ENCODE measurements at places on chromosomes 2 and 18.

- no peak for DNase-seq
Measured at GRCh38 chr18:10400534-10401307, 53.7 kb upstream of the APCDD1 start.

DNA sequence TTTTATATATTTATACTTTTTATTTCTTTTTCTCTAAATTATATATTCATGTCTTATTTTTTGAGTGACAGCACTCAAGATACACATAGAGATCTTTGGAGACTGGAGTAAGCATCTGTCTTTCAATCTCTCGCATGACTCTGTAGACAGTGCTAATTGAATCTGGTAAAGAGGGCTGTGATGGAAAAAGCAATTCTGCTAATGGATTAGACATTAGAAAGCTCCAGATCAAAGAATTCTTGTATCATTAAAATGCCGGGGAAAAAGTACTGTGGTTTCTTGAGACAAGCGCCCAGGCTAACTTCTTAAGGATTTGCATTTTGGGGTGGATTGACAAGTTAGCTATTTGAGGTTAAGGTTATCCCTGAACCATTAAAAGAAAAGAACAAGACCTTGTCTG lies 383.1 kb upstream of the TNP1 start:
- DNase-seq: no peak

GRCh38 chr2:11898576-11898975 lies 152.1 kb downstream of the LPIN1 start:
- no peak for DNase-seq

GRCh38 chr18:28095041-28095440 lies 81.9 kb downstream of the CDH2 start:
- no peak for DNase-seq

DNA sequence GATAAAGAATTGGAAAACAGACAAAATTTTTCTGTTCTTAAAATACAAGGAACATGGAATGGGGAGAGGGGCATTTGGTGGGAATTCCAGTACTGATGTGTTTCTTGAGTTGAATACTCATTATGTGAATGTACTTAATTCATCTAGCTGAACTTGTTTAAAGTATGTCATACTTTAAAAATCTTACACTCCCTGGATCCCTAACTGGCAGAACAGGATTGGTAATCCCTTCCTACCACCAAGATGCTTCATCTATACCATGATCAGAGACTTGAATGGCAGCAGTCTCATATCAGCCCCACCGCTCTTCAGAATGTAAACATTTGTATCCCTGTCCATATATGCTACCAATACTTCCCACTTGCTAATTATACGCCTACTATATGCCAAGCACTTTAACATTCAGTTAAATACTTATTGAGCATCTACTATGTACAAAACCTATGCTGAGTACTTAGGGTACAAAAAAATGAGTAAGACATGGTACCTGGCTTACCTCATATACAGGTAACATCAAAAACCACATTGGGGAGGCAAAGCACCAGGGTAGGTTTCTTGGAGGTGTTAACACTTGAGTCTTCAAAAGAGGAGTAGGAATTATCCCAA lies 5.3 kb downstream of the MEMO1 start:
- DNase-seq: no peak

- DNase-seq: peak; percentile 92
Measured at GRCh38 chr18:31497836-31498573, at the start of gene DSG2. Gene DSG2 (plus strand): TSS chr18:31498177. CDS start chr18:31498252, 75 bp downstream.

DNA sequence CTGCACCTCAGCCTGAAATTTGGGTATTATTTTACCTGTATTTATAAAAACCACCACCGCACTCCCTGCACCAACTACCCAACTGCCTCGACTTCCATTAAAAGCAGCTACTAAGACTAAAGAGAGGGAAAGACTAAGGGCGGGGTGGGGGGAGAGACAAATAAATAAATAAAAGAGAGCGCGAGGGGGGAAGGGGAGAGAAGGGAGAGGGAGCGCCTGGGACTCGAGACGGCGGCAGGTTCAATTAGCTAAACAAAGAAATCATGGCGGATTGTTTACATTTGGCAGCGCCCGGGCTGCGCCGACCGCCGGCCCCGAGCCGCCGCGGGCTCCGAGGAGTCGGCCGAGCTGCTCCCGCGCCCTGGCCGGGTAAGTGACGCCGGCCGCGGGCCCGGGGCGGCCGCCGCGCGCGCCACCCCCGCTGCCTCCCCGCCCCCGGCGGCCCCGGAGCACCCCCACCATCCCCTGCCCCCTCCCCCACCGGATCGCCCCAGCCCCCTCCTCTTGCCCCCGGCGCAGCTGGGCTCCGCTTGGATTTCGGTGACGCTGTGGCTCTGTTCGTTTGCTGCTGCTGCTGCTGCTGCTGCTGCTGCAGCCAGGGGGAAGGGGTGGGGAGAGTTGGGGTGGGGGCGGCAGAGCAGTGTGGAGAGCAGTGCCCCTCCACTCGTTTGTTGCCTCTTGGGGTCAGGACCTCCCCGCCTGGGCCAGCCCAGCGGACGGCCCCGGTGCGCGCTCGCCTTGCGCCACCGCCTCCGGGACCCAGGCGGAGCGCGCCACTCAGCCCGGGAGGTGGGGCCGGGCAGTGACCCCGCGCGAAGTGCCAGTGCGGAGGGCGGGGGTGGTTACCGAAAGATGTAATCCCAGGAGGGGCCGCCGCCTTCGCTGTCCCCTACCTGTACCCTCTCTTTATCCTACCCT lies 187.2 kb upstream of the FANCL start:
- DNase-seq: peak; percentile 81

DNA sequence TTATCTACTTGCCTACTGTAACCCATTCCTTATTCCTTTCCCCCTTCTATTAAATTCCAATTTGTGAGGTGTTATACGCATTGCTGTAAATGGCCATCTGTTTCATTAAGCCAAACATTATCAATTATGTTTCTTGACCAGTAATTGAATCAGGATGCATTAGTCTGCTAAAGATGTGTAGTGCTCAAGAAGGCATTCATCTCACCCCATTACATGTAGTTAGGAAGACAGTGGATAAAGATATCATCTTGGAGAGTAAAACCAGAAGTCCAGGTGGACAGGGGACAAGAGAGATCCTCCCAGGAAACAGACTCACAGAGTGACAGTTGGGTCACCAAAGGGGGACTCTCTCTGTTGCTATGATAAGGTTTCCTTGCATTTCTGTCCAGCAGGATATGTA lies 73.3 kb upstream of the FAM98A start:
- no peak for DNase-seq

DNA sequence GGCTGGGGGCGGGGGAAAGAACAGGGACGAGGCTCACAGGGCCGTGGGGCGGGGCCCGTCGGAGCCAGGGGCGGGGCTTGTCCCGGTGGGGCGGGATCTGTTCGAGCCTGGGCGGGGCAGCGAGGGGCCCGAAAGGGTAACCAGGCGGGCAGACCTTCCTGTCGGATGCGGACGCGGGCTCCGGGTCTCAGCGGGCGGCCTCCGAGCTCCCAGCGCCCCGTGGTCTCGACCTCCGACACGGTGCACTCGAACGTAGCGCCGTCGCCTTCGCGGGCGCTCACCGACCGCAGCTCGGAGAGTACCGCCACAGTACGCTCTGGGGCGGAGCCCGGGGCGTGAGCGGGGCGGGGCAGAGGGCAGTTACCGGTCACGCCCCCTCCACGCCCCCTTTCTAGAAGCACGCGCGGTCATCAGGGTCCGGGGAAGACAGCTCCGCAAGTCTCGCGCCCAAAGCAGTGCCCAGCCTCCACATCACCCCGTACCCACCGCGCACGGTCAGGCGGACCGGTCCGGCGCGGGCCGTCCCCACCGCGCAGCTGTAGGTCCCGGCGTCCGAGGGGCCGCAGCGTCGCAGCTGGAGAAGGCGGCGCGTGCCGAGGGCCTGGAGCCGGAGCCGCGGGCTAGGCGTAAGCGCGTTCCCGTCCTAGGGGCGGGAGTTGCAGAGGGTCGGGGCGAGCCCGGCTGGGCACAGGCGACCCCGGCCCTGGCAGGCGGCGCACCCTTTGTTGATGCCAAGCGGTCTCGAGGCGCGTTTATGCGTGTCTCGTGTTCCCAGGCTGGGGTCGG lies 8.7 kb downstream of the TMEM198 start:
- peak; percentile 92 for DNase-seq

DNA sequence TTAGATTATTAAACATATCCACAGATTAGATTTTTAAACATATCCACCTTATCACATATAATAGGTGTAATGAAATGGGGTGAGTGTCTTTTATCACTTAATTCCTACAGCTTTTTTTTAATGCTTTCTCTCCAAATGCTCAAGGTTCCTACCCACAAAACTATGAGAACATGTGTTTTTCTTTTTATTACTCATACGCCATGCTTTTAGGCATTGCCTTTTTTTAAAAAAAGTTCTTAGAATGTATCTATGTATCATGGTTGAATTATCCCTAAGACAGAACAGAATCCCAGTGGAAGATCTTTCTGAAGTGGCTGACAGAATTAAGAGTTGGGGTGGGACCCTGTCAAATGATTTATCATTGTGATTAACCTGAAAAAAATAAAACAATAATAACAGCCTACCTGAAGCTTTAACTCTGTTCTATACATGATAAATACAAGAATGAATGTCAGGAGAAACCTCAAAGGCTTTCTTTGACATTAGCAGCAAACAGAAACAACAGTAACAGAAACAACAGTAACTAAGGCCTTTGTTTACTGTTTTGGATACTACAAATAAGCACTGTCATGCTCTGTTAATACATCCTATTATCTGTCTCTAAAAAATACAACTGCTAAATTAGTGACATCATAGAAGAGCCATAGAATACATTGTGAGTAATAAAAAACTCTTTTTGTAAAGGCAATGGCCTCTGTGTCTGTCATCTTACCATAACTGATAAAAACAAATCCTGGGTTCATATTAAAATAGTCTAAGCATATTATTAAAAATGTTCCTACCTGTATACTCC lies 4.1 kb upstream of the ZNF397 start:
- DNase-seq: no peak

DNA sequence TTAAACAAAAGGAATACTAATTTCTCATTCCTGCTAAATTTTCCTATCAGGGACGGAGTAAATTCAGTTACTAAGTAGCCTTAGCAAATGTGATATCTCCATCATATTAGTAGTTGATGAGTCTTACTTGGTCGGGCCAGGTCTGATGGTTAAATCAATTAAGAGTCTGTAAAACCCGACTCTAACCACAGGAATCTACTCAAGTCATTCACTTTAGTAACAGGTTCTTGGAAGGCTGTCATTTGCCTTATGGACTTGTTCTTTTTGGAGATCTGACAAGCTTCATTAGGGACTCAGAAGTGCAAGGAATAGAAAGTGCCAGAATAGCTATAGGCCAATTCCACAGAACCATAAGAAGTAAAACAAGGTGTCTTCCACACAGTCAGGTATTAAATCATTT lies 119.0 kb downstream of the GCA start:
- DNase-seq: no peak

DNA sequence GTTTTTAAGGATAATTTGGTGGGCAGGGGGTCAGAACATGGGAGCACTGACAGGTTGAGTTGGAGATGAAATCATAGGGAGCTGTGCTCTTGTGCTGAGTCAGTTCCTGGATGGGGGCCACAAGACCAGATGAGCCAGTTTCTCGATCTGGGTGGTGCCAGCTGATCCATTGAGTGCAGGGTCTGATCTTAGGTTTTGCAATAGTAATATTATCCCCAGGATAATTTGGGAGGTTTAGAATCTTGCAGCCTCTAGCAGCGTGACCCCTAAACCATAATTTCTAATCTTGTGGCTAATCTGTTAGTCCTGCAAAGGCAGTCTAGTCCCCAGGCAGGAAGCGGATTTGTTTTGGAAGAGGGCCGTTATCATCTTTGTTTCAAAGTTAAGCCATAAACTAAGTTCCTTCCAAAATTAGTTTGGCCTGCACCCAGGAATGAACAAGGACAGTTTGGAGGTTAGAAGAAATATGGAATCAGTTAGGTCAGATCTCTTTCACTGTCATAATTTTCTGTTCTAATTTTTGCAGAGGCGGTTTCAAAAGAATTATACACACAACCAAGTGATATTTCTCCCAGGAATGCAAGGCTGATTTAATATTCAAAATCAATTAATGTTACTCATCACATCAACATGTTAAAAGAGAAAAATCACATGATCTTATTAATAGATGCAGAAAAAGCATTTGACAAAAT lies 23.0 kb downstream of the DBI start:
- DNase-seq: no peak

DNA sequence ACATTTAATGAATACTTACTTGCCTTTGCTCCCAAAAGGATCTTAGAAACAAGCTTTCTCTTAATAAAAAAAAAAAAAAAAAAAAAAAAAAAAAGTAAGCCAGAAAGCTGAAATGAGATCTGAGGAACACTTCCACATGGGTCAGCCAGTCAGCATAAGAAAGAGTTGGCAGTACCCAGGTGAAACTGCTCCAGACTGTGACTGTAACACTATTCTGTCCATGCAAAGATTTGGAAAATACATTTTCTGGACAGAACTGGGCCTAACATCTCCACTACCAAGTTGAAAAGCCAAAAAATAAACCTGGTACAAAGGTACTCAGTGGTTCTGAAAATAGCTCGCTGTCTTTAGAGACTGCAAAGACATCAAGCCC lies 135.7 kb downstream of the THADA start:
- no peak for DNase-seq

GRCh38 chr18:35376742-35377695 lies at the start of gene ZNF396:
Gene ZNF396 (minus strand): TSS chr18:35377337. CDS start chr18:35374292, 3,045 bp downstream.
- peak; percentile 91 for DNase-seq

GRCh38 chr2:128726911-128727310 lies 408.2 kb upstream of the HS6ST1 start:
- DNase-seq: no peak

DNA sequence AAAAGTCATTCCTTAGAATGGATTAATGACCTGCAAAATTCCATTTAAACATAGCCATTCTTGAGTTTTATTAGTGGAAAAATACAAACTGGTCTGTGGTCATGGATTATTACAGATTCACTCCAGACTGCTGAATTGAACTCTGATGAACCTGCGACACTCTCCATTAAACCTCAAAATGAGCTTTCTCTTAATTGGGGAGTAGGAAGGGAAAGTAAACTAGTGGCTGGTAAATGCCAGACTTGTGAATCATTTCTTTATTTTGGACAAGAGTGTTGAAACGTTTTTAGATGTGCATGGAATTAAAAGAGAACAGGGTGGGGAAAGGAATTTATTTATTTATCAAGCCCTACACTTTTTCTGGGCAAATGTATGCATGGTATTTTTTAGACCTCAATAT lies 321.2 kb upstream of the FANCL start:
- no peak for DNase-seq

DNA sequence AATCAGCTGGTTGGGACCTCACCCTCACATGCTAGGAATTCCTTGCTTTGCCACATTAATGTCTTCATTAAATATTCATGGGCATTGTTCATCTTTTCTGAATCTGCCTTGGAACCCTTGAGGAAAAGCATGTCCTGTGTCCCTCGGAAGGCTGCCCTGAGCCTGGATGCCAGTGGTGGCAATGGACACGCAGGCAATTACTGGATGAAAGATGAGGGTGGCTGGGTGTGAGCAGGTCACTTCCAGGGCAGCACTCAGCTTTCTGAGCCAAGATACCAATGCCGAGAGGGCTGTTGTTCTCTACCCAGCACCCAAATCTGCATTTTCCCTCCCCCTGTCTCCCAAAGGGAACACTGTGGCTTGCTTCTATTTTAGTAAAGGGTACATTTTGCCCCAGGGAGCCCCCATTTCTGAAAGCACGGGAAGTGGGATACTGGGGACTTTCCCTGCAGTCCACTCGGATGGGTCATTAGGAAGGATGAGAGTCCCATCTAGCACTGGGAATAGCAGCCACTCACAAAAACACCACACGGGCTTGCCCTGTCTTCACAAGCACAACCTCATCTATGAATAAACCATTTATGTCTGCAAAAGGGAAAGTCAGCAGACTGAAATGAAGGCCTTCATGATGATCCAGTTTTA lies 234.8 kb downstream of the SOX11 start:
- DNase-seq: no peak

Measured in iPS-NIHi11 (cell line).